ENCODE measurements at places on chromosomes 7 and 10. TPM values are rescaled to one million over a fixed set of nuclear protein-coding genes. Genes with fewer than 3 reads are reported as not detected.

Gene HNRNPA2B1
- total RNA-seq, result 1,094 TPM

Gene PIP
- total RNA-seq, result 0.64 TPM

Gene WDR86
- 0.11 TPM for total RNA-seq

Gene PGAM2
- total RNA-seq, result not detected

Gene ACSM6
- total RNA-seq, result not detected

Gene PNLIP
- not detected for total RNA-seq

Gene LDB3
- 0.06 TPM for total RNA-seq

Gene LIPJ
- total RNA-seq, result not detected

Gene CLRN3
- not detected for total RNA-seq

Gene FAM20C
- total RNA-seq, result 40.3 TPM

Gene CALD1
- total RNA-seq, result 149 TPM

Gene LYZL1
- not detected for total RNA-seq

Gene AKR1B15
- 33.7 TPM for total RNA-seq

Gene FGL2
- total RNA-seq, result not detected

Gene ERVW-1
- not detected for total RNA-seq

Gene FZD1
- total RNA-seq, result 2.1 TPM

Gene TAS2R16
- not detected for total RNA-seq

Gene RNF133
- total RNA-seq, result not detected

Gene AS3MT
- 4.1 TPM for total RNA-seq

Gene AOAH
- 0.15 TPM for total RNA-seq

Gene CALML5
- total RNA-seq, result not detected

Gene ECHDC3
- total RNA-seq, result 10.9 TPM

Gene PLAU
- 112 TPM for total RNA-seq

Gene RAMP3
- total RNA-seq, result not detected

Gene CYP26C1
- total RNA-seq, result not detected

Gene PDE6C
- total RNA-seq, result not detected

Gene GPR158
- total RNA-seq, result 0.05 TPM

Gene TMEM106B
- 33.8 TPM for total RNA-seq

Gene DDC
- total RNA-seq, result 1.2 TPM

Gene PRLHR
- not detected for total RNA-seq

Gene ELFN1
- 0.37 TPM for total RNA-seq

Gene GRM8
- total RNA-seq, result not detected

All from A549 treated with Hydrocortisone at 1 μM for 4 hours (cell line).